ENCODE measurements at places on chromosomes 13 and 19. TPM values are rescaled to one million over a fixed set of nuclear protein-coding genes. Genes with fewer than 3 reads are reported as not detected.

Gene TUBA3C
- not detected for polyA plus RNA-seq

Gene CGB3
- polyA plus RNA-seq: 0.16 TPM

Gene AMER2
- 0.35 TPM for polyA plus RNA-seq

- DNase-seq: no peak
Measured at GRCh38 chr19:4844348-4845179, 13.1 kb upstream of the TICAM1 start.

DNA sequence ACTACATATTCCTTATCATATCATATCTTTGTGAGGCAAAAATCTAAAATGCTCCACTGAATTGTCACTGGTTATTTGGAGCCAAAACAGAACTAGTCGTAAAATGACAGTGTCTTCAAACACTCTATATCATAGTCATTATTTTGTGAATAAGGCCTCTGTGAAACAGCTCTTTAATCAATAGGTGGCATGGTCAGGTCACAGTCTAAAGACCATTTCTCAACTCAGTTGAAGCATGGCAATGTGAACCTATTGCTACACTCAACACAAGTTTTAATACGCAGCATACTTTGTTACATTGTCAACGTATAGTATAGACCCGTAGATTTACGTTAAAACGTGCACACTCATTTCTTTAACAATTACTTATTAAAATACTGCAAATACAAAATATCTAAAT, 131.3 kb upstream of the PCDH20 start:
- no peak for DNase-seq
